ENCODE measurements at places on chromosomes 3 and 15.
A peak's percentile ranks its signal among the peaks of the same experiment; 100 is the strongest.

DNA sequence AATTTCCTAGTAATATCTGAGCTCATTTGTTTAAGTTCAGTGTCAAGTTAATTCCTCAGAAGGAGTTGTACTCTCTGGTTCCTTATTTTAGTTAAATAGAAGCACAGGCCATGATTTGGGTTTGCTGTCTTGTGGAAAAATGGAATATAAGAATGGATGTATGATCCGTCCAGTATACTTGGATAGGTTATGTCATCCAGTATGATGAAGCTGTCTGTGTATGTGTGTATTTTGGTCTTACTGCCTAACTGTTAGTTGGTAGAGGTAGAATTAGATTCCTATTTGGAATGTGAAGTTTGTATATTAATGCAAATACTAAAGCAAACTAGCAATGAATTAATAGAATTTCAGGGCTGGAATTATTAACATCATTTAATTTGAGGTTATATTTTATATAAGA, 7.9 kb downstream of the KBTBD8 start:
- no peak for DNase-seq

DNA sequence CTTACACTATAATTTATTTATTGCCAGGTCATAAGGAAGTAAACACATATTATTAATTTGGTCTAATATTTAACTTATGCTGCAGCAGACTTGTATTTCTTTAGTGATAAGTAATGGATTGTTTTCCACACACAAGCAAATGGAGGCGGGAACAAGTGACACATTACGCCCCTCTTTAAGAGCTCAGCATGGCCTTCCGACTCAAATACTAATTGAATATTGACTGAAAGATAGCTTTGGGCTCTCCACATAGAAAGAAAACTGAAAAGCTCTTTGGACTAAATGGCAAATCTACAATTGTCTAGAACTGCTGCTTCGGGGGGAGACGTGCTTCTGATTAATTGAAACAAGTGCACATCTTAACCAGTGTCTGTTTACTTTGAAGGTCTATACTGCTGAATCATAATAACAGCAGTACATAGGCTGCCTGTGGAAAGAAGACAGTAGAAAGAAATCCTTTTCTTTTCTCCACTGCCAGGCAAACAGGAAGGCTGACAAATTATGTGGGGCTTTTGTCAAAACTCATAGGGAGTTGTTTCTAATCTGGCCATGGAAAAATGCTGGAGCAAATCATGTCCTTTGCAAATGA, 15.9 kb downstream of the CADPS start:
- DNase-seq, result no peak

- no peak for DNase-seq
Measured at GRCh38 chr3:33047842-33048834, 48.8 kb downstream of the GLB1 start.

DNA sequence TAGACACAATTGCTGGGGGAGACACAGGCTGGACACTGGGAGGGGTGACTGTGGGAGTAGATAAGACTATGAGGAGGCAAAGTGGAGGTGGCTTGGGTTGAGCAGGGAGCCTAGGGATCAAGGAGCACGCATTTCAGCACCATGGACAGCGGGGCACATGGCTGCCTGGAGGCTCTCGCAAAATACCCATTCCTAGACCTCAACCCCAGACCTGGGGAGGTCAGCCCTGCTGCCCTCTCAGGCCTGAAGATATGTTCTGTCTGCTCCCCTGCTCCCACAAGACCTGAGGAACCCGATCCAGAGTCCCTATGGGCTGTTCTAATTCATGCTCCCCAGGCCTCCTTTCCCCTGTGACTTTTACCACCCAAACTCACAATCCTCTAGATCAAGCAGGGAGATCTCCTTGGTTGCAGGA, 16.0 kb upstream of the CPEB1 start:
- DNase-seq, result no peak

GRCh38 chr15:48062148-48062872, 58.5 kb upstream of the SLC24A5 start:
- DNase-seq, result no peak

DNA sequence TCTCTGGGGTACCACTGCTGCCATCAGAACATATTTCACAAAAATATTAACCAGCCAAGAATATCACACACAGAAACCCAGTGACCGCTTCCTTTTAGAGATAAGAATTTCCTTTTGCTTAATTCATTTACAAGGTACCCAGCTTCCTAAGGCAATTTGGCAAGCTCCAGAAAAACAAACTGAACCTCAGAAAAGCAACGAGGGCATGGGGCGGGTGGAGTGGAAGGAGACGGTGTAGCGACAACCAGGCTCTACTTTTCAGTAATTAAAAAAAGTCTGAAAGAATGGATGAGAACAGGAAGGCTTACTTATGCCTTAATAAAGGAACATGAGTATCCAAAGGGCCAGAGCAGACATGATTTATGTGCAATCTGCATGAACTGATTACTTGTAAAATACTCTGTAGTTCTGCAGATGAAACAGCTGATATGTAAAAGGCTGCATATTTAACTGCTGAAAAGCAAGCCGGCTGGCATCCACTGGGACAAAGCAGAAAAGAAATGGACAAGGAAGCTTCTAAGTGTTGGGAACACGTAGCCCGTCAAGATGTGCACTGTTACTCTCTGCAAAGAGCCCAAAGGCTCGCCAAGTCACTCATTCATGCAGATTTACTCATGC, 18.6 kb downstream of the RFTN1 start:
- DNase-seq, result no peak

GRCh38 chr3:102006812-102007485, 157.6 kb downstream of the NFKBIZ start:
- no peak for DNase-seq

DNA sequence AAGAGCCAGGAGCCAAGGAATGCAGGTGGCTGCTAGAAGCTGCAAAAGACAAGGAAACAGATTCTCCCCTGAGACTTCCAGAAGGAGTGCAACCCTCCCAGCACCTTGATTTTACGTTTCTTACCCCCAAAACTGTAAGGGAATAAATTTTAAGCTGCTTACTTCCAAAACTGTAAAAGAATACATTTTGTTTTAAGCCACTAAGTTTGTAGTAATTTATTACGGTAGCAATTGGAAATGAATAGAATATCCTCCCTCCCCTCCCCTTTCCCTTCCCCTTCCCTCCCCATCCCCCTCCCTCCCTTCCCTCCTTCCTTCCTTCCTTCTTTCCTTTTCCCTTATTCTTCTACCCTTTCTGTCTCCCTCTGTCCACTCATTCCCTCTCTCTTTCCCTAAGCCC, 203.7 kb upstream of the CFAP20DC start:
- DNase-seq, result no peak

- no peak for DNase-seq
Measured at GRCh38 chr3:52277972-52278509, 408 bp downstream of the WDR82 start.

DNA sequence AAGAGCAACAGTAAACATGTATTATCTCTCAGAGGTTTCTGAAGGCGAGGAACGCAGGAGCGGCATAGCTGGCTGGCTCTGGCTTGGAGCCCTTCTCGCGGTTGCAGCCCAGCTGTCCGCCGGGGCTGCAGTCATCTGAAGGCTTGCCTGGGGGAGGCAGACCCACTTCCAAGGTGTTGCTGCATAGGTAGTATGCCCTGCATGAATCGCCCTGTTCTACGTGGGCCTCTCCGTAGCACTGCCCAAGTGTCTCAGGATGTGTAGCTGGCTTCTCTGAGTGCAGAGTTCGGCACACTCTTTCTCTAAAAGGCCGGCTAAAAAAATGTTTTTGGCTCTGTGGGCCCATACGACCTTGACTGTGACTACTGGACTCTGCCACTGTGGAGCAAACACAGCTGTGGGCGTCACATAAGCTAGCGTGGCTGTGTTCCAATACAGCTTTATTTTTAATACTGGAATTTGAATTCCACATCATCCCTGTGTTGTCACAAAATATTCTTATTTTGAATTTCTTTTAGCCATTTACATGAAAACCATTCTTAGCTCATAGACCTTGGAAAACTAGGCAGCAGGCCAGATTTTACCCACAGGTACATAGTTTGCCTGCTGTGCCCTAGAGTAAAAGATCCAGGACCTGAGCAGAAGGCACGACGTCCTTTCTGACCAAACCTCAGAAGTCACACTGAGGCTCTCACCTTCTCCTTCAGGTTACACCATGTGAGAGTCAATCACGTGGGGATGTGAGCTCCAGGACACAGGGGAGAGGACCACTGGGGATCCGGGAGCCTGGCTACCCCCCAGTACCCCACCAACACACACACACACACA, 55.9 kb downstream of the PGPEP1L start:
- no peak for DNase-seq

DNA sequence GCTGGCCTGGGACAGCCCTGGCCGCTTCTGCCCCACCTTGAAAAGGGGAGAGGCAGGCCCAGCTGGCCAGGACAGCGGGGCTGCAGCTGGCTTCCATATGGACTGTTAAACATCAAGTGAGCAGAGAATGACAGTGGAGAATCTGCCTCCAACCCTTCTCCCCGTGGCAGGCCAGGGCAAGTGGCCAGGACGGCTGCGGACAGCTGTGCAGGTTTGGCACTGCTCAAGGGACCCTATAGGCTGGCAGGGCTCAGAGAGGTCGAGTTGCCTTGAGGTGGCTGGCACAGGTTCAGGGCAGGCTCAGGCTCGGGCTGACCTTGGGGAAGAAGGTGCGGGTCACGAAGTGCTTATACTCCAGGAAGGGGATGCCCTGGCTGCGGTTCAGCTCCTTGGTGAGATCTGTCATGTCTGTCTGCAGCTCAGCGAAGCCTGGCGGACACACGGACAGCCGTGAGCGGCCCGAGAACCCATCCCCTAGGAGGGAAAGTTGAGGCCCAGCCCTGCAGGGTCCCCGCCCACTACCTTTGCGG, 24.3 kb downstream of the H1-8 start:
- no peak for DNase-seq

- no peak for DNase-seq
Measured at GRCh38 chr3:36505393-36505792, 125.1 kb downstream of the STAC start.

DNA sequence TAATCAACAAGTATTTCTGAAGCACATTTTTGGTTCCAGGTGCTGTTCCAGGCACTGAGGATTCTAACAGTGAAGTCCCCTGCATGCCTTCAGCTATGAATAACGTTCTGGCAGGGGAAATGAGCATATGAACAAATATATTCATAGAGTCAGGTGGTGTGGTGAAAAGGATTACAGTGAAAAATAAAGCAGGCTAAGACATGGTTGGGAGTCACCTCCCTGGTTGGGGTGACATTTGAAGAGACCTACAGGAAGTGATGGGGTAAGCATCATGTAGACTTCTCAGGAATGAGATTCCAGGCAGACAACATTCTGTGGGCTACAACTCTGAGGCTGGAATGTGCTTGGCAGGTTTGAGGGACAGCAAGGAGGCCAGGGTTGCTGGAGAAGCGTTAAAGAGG, 15.0 kb downstream of the FRMD4B start:
- DNase-seq, result no peak

- DNase-seq, result no peak
Measured at GRCh38 chr3:53102601-53103147, 27.6 kb downstream of the RFT1 start.

DNA sequence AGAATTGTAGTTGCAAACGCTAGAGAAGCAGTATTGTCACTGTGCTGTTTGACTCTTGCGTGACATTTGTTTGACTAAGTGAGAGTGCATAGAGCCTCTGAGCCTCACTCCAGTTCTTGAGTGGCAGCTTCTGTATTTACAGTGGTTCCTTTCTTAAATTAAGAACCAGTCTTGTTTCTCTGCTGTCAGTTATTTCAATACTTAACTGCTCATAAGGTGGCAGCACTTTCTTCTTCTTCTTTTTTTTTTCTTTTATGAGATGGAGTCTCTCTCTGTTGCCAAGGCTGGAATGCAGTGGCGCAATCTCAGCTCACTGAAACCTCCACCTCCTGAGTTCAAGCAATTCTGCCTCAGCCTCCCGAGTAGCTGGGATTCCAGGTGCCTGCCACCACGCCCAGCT, 372.1 kb downstream of the LPP start:
- DNase-seq, result no peak

DNA sequence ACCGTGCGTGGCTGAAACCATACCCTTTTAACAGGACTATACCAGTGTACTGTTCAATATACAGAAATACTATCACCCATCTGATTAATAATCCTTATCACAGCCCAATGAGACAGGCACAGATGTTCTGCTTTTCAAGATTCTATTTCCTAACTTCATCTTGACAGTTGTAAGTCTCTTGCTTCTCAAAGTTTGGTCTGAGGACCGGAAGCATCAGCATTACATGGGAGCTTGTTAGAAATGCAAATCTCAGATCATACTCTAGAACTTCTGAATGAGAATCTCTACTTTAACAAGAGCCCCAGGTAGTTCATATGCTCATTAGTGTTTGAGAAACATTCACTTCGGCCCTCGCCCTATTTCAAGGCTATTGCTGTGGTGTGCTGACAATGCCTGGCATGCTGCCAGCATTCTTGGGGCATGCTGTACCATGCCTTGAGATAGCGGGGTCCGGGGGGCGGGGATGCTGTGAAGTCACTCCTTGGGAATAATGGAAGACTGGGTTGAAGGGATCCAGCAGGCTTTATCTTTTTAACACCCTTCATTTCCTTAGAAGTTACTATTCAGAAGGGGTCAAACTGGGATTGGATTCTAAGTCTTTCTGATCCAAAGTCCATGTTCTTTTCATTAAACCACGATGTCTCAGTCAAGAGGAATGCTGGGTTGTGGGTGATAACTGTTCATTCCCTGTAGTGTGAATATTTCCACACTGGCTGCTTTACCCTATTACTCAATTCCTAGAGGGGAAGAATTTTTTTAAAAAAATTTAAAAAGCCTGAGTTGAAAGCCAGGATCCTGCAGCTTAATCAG, 194.7 kb downstream of the LPP start:
- peak; percentile 86 for DNase-seq

GRCh38 chr15:48602358-48603122, 43.0 kb downstream of the FBN1 start:
- DNase-seq, result no peak

DNA sequence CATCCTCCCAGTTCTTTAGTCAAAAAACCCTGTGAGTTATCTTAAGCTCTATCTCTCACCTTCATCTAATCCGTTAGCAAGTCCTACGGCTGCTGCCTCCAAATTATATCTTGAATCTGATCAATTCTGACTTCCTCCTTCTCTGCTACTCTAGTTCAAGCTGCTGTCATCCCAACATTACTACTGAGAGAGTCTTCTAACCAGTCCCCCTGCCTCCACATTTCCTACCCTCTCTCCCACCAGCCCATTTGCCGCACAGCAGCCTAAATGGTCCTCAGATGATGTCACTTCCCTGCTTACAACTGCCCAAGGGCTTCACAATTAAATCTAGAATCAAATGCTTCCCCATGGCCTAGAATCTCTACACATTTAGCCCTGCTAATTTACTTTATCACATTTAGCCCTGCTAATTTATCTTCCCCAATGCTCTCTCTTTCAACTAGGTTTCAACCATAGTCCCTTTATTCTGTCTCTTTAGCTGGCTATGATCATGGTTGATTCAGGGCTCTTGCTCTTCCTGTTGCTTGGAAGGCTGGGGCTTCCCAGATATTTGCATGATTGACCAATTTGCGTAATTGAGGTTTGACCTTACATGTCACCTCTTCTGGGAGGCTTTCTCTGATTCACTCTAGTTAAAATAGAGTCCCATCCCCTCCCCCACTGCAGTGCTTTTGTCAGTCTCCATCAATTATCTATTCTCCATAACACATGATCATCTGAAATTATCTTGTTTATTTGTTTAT, 11.0 kb upstream of the ARL14 start:
- no peak for DNase-seq

- no peak for DNase-seq
Measured at GRCh38 chr3:193929921-193930646, 205.9 kb upstream of the HES1 start.
